ENCODE measurements at places on chromosomes 16 and 17.

DNA sequence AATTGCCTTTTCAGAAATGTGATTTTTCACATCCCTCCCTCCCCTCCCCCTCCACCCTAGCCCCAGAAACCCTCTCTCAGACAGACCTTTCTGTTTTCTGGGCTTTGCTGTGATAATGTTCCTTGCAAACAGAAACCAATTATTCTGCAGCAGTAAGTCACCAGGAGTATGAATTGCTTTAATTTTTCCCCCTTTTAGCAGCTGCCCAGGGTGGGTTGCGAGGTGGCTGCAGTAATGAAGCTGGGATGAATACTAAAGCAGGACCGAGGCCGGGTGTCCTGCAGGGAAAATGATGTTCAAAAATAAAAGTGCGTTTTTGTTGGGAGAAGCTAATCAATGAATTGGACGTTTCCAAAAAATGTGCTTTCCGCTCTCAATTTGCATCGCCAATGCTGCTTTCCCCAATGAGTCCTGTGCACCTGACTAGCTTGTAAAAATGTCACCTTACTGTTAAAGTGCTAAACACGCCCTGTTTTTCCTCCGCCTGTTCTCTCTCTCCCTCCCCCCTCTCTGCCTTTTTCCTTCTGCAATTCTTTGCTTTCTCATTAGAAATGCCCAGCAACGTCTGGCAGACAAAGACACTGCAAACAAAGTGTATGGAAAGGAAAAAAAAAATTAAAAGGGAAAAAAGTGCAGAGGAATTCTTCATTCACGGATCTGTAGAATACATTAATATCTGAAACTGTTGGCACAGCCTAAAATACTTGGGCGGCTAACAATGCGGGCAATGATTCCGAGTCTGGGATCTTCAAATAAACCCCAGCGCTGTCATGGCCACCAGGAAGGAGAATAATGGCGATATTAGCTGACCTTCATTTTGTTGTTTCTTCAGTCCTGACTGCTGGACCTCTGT is 244.1 kb downstream of the STX8 start:
- DNase-seq: no peak

- no peak for DNase-seq
Observed at GRCh38 chr16:73369851-73370250, 321.9 kb upstream of the ZFHX3 start.

DNA sequence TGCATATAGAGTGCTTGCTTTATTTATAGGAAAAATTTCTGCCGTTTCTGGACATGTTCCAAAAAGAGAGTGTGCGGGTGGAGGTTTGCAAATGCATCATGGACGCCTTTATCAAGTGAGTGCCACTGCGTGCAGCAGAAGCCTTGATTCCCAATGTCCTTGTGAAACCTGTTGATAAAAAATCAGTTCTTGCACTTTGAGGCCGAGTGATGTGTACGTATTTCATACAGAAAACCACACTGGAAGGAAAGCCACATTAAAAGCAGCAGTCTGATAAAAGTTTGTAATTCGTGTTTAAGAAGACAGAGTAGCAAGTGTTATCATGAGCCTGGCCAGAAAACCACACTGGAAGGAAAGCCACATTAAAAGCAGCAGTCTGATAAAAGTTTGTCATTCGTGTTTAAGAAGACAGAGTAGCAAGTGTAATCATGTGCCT is 78.0 kb downstream of the KNOP1 start:
- DNase-seq: peak; percentile 2

GRCh38 chr16:80954985-80955384 is 51.7 kb downstream of the CMC2 start:
- DNase-seq: no peak

DNA sequence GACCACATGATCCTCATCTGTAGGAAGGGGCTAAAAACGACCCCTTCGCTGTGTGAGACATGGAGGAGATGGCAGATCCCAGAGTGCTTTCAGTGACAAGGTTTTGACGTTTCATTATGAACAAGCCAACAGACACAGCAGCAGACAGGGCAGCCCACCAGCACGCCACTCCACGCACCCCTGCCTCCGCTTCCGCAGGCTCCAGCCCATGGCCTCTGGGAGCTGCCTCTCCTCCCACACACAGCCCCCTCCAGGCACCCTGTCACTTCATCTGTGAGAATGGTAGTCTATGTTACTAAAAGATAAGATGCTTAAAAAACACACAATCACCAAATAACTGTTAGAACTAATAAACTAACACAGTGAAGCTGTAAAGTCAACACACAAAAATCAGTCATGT is 12.3 kb upstream of the ADCY7 start:
- no peak for DNase-seq

GRCh38 chr17:1843947-1844346 is 14.1 kb downstream of the RPA1 start:
- no peak for DNase-seq

DNA sequence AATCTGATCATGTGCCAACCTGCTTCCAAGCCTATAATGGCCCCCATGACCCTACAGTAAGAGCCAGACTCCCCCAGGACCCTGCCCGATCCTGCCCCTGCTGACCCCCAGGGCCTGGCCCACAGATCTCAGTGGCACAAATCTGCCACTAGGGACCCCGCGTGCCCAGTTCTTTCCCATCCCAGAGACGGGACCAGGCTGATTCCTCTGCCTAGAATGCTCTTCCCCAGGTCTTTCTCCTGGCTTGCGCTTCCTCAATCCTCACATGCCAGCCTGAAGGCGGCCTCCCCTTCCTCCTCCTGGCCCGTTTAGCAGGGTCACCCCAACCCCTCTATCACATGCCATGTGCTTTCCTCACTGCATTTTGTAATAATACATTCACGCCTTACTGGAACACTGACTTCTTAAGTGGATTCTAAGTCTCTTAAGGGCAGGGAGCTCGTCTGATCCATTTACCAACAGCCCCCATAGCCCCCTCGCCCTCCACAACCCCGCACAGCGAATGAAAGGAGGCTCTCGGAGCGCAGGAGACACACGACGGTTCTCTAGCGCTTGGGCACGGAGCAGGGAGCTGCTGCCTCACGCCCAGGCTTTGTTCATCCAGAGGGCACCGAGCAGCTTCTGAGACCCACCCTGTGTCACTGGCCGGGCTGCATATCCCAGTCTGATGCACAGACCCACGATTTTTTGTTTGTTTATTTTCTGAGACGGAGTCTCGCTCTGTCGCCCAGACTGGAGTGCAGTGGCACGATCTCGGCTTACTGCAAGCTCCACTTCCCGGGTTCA is 1.2 kb downstream of the TRIM65 start:
- no peak for DNase-seq

- no peak for DNase-seq
Observed at GRCh38 chr16:50173316-50173715, 20.2 kb downstream of the TENT4B start.

- peak; percentile 86 for DNase-seq
Observed at GRCh38 chr17:8079291-8080207, 8.0 kb downstream of the ALOX12B start.
